GM04503 (cell line): ENCODE measurements at places on chromosomes 1 and 21.

DNA sequence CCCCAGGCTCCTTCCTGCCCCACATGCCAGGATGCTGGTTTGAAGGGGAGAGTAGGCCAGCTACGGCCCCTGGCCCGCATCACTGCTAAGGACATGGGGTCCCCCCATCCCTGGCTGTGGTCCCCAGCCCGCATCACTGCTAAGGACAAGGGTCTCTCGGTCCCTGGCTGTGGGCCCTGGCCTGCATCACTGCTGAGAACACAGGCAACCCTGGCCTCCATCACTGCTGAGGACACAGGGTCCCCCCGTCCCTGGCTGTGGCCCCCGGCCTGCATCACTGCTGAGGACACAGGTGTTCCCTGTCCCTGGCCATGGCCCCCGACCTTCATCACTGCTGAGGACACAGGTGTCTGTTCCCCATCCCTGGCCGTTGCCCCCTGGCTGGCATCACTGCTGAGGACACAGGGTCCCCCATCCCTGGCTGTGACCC, 448 bp upstream of the OBSCN start:
- DNase-seq: no peak

GRCh38 chr1:208604295-208604694, 360.1 kb upstream of the PLXNA2 start:
- DNase-seq: no peak

DNA sequence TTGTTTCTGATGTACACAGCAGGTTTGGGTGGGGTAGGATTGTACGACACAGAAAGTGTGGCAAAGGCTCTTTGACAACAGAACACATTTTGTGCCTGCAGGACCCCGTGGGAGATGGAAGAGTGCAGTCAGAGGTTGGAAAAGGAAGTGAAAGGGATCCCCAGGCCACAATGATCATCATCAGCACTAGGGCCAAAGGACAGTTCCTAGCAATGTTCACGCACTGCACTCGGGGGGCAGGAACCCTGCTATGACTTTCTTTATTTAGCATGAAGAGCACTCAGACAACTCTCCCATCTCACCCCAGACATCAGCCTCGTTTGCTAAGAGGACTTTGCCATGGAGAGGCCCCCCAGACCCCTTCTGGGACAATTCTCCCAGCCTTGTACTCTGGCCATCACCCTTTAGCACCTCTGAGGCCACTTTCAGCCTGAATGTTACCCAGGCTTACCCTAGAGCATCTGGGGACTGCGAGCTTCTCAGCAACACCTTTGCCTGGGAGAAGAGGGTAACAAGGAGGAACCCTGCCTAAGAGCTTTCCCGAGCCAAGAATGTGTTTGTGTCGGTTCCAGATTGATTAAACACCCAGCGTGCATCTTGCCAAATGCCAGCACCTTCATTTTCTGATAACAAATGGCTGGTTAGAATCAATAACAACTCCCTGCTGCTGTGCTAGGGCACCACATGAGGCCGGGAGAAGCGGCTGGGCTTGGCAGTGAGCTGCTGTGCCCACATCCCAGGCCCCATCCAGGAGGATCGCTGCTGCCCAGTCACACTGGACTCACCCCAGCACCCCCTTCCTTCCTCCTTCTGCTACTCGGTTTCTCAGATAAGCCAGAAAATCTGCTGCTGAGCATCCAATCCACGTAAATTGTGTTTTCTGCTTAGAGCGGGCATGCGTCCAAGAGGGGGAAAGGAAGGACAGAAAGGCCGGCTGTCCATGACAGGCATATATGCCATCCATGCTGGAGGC, 633.1 kb downstream of the AJAP1 start:
- no peak for DNase-seq

DNA sequence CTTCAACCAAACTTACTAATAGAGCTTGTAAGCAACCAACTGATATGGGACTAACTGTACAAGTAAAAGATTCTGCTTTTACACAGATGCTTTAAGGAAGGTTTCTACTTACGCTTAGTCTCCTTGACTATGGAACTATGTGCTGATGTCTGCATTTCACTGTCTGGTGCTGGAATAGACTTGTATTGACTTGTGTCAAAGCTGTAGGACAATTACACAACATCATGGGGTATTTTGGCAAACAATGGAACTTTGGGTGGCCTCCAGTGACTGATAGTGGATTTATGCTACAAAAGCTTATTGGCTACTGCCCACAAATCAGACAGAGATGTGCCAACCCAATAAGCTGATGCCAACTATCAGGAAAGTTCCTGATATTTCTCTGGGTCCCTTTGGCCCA, 10.6 kb downstream of the CBR1 start:
- DNase-seq: no peak

- no peak for DNase-seq
Observed at GRCh38 chr1:109356915-109357314, 40.8 kb downstream of the SORT1 start.

- no peak for DNase-seq
Observed at GRCh38 chr1:226572325-226572726, 23.8 kb downstream of the STUM start.

GRCh38 chr1:1173061-1173792, 453 bp upstream of the TTLL10 start:
- no peak for DNase-seq
